Endothelial cell of umbilical vein (primary cell): ENCODE measurements at places on chromosomes 3 and 15.

GRCh38 chr3:142274908-142275307 is 49.5 kb upstream of the GK5 start:
- DNase-seq = no peak

- no peak for DNase-seq
Measured at GRCh38 chr15:25773248-25773647, 89.9 kb downstream of the ATP10A start.

DNA sequence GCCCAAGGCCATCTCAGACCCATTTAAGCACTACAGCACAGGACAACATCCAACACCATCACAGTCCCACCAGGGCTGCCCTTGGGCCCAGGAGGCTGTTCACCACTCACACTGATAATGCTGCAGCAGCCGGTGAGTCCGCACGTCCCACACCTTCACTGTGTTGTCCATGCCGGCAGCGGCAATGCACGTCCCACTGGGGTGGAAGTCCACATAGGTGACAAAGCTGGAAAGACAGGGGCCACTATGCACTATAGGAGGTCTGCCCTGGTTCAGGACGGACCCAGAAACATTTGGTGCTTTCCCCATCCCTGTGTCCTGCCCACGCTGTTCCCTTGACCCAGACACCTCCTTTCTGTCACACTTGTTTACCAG is 8.5 kb downstream of the POC1A start:
- no peak for DNase-seq

GRCh38 chr3:143441516-143442171 is 322.1 kb downstream of the CHST2 start:
- DNase-seq = no peak

GRCh38 chr3:189344996-189345395 is 173.2 kb downstream of the TPRG1 start:
- no peak for DNase-seq

DNA sequence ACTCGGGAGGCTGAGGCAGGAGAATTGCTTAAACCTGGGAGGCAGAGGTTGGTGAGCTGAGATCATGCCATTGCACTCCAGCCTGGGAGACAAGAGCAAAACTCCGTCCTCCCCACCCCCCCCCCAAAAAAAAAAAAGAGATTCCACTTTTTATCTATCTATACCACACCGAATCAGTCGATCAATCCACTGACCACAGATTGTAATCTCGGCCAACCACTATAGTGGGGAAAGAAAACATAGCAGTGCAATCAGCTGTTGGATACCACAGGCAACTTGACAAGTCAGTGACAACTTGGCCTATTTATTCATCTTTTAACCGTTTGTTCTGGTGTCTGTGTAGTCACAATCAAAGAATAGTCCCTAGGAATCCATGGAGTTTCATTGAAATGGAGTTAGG is 299.2 kb downstream of the FHIT start:
- no peak for DNase-seq

GRCh38 chr3:183244219-183244618 is 8.8 kb upstream of the B3GNT5 start:
- DNase-seq = peak; percentile 37

DNA sequence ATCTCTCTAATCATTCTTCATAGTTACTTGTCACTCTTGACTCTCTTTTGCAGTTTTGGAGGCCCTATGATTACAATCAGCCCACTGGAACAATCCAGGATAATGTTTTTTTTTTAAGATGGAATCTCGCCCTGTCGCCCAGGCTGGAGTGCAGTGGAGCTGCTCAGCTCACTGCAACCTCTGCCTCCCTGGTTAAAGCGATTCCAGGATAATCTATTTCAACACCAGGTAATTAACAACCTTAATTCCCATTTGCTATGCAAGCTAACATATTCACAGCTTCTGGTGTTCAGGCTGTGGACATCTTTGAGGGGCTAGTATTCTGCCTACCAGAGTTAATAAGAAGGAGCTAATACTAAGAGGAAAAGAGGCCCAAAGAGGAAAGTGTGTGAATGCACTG is 1.1 kb upstream of the BLOC1S6 start:
- peak; percentile 13 for DNase-seq

- peak; percentile 51 for DNase-seq
Measured at GRCh38 chr15:74631935-74632560, 16.4 kb downstream of the CLK3 start.

GRCh38 chr3:31124373-31124772 is 229.9 kb upstream of the GADL1 start:
- no peak for DNase-seq

DNA sequence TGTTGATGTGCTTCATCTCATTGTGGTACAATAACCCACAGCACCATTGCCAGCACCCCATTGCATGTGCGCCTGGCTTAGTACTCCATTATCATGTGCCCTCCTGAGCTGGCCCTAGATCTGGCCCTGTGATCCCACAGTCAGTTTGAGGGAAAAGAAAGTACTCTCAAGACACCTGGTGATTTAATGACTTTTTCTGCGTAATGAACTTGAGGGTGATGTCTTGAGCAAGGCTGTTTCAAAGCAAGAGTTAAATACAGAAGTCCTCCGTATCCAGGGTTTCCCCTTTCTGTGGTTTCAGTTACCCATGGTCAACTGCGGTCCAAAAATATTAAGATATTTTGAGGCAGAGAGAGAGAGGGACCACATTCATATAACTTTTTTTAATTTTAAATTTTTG is 16.3 kb downstream of the C3orf20 start:
- DNase-seq = no peak

GRCh38 chr3:145294572-145294971 is 866.4 kb downstream of the PLOD2 start:
- no peak for DNase-seq

DNA sequence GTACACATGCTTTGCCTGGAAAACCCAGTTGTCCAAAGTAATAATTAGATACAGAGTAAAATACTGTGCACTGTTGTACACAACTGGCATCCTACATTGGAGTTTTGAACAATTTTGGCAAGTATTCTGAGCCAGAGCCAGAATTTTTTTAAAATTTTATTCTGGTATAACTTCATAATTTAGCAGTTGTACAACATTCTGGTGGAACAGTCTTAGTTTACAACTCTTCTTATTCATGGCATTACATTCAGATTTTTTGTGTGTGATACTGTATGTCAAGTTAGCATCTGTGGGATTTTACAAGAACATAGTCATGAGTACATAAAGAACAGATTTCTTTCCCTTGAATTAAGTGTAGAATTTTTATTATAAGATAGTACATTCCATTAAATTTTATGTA is 67.5 kb downstream of the SLC49A4 start:
- no peak for DNase-seq

DNA sequence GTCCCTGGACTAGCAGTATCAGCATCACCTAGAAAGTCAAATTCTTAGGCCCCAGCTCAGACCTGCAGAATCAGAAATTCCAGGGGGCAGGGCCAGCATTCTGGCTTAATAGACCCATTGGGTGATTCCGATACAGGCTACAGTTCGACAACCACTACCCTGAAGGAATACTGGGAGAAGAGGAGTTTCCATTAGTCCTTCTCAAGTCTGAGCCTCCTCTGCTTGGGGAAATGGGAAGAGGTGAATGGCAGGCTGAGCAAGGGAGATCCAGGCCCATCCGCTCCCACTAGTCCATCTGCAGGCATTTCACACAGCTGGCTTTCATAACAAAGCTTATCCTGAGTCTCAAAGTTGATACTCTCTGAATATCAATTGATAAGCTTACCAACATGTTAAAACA is 69.1 kb downstream of the MECOM start:
- no peak for DNase-seq

DNA sequence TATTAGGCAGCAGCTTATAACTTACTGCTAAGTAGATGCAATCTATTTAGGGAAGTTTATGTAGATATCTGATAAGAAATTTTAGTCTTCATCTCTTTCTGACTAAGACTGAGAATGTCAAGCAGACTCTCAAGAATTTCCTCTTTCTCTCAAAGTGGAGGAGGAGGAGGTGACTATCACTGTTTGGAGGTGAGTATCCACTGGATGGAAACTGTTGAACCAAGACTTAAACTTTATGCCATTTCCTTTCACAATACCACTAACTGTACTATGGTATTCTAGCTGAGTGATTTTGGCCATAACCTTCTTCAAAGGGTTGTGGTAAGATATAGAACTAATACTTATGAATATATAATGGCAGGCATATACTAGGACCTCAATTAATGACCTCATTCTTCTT is 64.6 kb downstream of the TPRG1 start:
- DNase-seq = no peak

- DNase-seq = no peak
Measured at GRCh38 chr3:195388380-195388779, 54.4 kb downstream of the ACAP2 start.

DNA sequence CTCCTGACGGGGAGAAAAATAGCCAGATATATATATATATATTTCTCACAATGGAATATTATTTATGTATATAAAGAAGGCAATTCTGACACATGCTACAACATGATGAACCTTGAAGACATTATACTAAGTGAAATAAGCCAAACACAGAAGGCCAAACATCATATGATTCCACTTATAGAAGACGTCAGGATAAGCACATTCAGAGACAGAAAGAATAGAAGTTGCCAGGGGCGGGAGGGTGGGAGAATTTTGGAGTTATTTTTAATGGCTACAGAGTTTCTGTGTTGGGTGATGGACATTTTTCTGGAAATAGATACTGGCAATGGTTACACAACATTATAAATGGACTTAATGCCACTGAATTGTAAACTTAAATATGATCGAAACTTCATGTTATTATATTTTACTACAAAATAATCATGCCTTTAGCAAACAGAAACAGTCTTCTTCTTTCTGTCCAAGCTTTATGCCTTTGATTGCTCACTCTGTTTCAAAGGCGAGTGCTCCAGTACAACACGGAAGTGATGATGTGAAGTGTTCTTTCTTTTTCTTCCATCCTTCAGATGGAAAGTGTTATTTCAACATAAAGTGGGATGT is 514.0 kb downstream of the OCA2 start:
- no peak for DNase-seq

DNA sequence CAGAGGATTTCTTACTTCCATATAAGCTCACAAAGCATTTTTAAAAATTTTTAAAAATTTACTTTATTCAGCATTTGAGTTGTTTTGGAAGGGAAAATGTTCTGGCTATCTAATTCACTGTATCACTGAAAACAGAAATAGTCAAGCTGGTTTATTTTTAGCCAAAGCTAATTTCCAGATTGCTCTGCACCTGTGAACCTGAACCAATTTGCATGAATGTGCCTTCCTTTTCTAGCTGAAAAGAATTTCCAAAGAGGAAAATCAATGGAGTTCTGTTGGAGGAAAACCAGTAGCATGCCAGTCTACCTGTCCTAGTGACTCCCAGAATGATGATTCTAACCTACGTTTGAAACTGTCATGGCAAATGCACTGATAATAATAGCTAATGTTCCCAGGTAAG is 134.2 kb upstream of the LIPC start:
- no peak for DNase-seq

- DNase-seq = no peak
Measured at GRCh38 chr3:32842531-32842931, 24.7 kb downstream of the TRIM71 start.

- peak; percentile 71 for DNase-seq
Measured at GRCh38 chr15:33021806-33022389, 172.6 kb downstream of the FMN1 start.

- DNase-seq = no peak
Measured at GRCh38 chr15:25631971-25632370, 193.1 kb upstream of the UBE3A start.

GRCh38 chr15:46576646-46577395 is 942.0 kb downstream of the SQOR start:
- no peak for DNase-seq

DNA sequence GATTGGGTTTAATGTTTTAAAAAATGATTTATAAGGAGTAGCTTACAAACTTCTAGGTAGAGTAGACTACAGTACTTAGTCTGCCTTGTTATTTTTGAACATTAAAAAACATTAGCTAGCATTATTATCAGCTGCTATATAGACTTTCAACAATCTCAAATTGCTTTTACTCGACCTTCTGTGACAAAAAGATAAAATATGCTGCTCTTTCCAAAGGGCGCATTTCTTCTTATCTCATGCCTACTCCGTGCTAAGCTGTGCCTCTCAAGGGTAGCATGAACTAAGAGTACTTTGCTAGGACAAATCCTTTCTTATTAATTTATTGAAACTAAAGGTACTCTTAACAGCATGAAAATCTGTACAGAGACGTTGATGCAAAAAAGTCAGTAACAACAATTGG is 71.3 kb downstream of the SPRED1 start:
- no peak for DNase-seq

- no peak for DNase-seq
Measured at GRCh38 chr15:35040339-35041255, 44.5 kb downstream of the NANOGP8 start.

GRCh38 chr3:195059471-195060216 is 211.3 kb downstream of the XXYLT1 start:
- DNase-seq = no peak

GRCh38 chr15:44058126-44058525 is 136.9 kb downstream of the FRMD5 start:
- DNase-seq = no peak

GRCh38 chr3:115833074-115833473 is 209.8 kb downstream of the GAP43 start:
- no peak for DNase-seq

DNA sequence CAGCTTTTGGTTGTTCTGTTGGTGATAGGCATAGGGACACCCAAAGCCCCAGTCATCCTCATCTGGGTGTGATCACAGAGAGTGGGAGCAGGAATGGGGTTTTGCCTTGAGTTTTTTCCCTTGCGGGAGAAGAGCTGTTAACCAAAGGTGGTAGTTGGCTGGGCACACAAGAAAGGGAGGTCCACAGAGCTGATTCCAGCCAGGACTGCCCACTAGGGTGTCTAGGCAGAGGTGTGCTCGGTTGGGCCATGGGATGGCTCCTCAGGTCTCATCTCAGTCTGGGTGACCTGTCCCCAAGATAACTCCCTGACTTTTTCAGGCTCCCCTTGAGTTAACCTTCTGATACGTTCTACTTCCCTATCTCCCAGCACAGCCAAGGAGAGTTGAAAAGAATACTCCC is 134.8 kb downstream of the PDE8A start:
- no peak for DNase-seq
